ENCODE measurements at places on chromosomes 2 and 18.

GRCh38 chr18:45335282-45336043, 279.8 kb upstream of the SLC14A2 start:
- peaks cover 6% of the 10 kb centered on the region for H3K27me3 ChIP-seq
- peaks cover 15% of the 10 kb centered on the region for H3K4me1 ChIP-seq
- no peak for DNase-seq
- no peak overlapping the region for H3K27ac ChIP-seq
- H3K4me3 ChIP-seq, result no peak overlapping the region

DNA sequence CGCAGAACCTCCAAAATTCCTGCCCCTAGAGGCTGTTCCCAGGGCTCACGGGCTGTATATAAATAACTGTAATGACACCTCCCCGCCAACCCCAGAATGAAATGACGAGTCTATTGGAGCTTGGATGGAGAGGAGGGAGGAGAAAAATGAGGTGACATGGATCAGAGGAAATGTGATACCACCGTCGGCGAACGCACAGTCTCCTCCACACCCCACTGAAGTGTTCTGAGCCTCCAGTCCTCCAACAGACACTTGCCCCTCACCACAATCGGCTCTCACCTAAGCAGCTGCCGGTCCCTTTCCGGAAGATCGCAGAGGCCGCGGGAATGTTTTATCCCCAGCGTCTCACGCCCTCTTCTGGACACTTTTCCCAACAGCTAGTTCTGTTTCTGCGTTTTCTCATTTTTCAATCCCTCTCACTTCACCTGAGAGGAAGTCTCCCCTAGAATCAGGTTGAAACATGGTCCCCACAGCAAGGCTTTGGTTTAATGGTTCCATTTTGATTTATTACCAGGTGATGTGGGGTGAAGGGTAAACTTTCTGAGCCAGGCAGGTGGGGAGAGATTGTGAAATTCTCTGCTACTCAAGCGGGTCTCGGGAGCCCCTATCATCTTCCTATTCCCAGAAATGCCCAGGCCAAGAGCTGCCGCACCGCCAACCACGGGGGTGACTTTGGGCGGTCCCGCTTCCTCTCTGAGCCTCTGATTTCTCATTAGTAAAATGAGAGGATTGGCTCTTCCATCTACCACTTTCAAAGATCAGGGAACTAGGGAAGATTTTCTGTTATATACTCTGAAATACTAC, 9.1 kb upstream of the MYO5B start:
- H3K4me1 ChIP-seq, result peaks cover 12% of the 10 kb centered on the region
- H3K27ac ChIP-seq, result no peak overlapping the region
- no peak for DNase-seq

GRCh38 chr2:50754514-50754913, 277.4 kb downstream of the NRXN1 start:
- DNase-seq, result no peak
- peaks cover 7% of the 10 kb centered on the region for H3K27me3 ChIP-seq

DNA sequence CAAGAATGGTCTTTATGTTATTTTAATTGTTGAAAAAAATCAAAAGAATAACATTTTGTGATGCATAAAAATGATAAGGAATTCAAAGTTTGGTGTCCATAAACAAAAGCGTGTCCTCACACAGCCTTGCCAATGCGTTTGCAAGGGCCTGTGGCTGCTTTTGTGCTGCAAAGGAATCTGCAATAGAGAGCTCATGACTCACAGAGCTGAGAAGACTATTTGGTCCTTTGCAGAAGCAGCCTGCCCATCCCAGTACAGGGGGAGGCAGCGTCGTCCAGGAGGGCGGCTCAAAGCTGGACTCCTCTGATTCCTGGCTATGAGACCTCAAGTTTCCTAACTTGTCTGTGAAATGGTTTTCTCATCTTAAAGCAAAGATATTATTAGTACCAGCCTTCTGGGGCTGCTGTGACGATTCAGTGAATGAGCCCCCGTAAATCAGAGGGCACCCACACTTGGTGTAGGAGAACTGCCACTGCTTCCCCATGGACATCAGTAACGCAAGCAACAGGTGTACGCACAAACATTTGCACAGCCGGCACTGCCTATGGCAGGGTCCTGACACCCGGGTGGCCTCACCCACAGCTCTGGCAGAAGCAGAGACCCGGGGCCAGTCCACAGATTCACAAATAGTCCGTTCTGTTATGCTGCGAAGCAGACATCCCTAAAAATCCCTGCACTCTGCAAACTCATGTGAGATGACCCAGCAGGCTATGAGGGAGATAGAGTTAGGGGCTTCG, 70.6 kb upstream of the ASAP2 start:
- H3K36me3 ChIP-seq, result peaks cover 3% of the 10 kb centered on the region
- no peak for DNase-seq
- no peaks in the 10 kb centered on the region for H3K27me3 ChIP-seq
- no peak overlapping the region for H3K4me3 ChIP-seq
- H3K27ac ChIP-seq, result no peak overlapping the region

GRCh38 chr2:203734276-203734983, 28.0 kb downstream of the CD28 start:
- DNase-seq, result peak; percentile 83
- H3K27ac ChIP-seq, result no peak overlapping the region
- no peaks in the 10 kb centered on the region for H3K36me3 ChIP-seq
- H3K4me1 ChIP-seq, result peaks cover 6% of the 10 kb centered on the region
- H3K27me3 ChIP-seq, result no peaks in the 10 kb centered on the region
- H3K4me3 ChIP-seq, result no peak overlapping the region

Measured in chondrocyte (in vitro differentiated cells).